Umbilical cord (tissue), 2 donors: ENCODE measurements at places on chromosomes 3 and 15. TPM values are rescaled to one million over a fixed set of nuclear protein-coding genes. Genes with fewer than 3 reads are reported as not detected.
A peak's percentile ranks its signal among the peaks of the same experiment; 100 is the strongest.

The CCR3 gene
- total RNA-seq: 41.7 TPM

GRCh38 chr15:72796210-72796514, 12.6 kb upstream of the ADPGK start:
- DNase-seq: no peak

DNA sequence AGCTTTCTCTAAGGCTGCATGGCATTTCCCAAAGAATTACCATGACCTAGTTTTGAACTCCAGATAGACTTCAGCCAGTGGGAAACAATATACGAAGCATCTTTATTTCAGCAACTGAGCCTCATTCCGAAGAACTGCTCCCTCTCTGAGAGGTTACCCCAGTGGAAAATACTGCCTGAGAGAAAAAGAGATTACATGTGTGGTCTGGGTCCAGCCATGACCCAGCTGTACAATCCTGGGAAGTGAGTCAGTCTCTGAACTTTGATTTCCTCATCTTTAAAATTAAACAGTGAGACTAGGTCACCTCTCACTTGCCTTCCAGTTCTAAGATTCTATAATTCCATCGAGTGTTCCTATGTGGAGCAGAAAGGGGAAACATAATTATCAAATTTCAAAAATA, 42.4 kb downstream of the TNIK start:
- peak; percentile 58 for DNase-seq

DNA sequence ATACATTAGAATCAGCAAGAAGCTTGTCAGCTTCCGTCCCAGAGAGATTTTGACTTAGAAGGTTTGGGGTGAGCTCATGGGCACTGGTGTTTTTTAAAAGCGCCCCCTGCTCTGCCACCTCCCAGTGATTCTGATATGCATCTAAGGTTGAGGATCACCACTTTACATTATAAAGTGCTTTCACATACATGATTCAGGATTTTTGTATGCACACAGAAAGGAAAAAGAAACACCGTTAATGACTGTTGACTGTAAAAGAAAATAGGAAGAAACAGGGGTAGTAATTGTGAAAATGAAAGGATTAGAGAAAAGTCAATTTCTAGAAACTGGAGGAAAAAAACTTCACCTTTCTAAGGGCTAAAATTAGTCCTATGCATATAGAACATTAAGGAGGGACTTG, 104.9 kb upstream of the ZBED2 start:
- no peak for DNase-seq

- no peak for DNase-seq
These were observed 41.6 kb downstream of the FBXL2 start for GRCh38 chr3:33318710-33319380.

DNA sequence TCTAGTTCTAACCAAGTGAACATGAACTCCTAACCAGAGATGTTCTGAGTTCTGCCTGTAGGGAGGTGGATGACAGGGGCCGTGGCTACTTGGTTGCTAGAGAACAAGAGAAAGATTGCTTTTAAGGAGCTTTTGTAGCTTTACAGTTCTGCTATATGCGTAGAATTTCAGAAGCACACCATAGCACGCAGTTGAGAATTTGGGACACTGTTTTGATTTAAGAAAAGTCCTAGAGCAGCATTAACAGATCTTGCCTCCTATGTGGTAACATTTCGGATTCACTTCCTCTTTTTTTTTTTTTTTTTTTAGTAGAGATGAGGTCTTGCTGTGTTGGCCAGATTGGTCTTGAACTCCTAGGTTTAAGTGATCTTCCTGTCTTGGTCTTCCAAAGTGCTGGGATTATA, 181.7 kb downstream of the TCF12 start:
- DNase-seq: no peak

DNA sequence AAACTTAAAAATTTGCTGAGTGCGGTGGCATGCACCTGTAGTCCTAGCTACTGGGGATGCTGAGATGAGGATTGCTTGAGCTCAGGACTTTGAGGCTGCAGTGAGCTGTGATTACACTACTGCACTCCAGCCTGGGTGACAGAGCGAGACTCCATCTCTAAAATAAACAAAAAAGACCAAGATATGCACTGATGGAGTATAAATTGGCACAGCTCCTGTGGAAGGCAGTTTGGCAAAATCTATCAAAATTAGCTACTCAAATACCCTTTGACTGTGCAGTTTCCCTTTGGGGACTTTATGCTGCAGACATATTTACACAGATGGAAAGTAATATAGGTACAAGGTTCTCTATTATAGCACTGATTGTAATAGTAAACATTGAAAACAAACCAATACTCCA, 18.1 kb upstream of the U2SURP start:
- DNase-seq: no peak
